ENCODE measurements at places on chromosomes 11 and 22.

DNA sequence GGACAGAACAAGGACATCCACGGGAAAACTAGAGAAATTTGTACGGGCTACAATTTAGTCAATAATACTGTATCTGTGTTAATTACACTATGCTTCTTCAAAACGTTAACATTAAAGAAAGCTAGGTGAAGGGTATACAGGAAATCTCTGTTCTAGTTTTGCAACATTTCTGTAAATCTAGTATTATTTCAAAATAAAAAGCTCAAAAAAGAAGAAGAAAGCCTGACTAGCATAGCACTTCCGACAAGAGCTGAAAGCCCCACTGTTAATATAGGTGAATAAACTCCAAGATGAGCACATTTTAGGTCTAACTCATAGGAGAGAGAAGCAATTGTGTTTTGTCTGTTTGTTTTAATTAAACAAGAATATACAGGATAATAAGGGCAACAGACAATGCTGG, 299.7 kb downstream of the TTC28 start:
- no peak overlapping the region for H3K27ac ChIP-seq
- H3K4me1 ChIP-seq = peaks cover 10% of the 10 kb centered on the region
- no peaks in the 10 kb centered on the region for H3K27me3 ChIP-seq

DNA sequence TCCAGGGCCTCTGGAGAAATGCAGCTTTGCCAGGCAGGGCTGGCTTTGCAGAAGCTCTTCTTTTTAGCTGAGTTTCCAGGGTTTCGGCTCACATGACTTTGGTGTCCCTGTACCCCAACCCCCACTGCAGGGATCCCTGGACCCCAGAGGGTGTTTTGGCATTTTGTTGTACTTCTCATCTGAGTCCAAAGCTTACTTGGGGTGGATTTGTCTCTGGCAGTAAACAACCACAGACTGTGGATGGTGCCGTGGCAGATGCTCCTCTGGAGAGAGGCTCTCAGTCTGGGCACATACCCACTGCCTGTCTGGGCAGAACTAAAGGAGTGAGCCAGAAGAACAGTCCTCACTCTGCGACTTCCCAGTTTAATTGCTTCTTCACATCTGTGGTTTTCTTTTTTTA, 49.6 kb downstream of the COMMD9 start:
- H3K27ac ChIP-seq = no peak overlapping the region
- H3K27me3 ChIP-seq = peaks cover 4% of the 10 kb centered on the region
- H3K4me1 ChIP-seq = no peaks in the 10 kb centered on the region
- H3K4me3 ChIP-seq = no peak overlapping the region
- H3K36me3 ChIP-seq = no peaks in the 10 kb centered on the region
- no peak for DNase-seq

- H3K27ac ChIP-seq = no peak overlapping the region
- no peaks in the 10 kb centered on the region for H3K36me3 ChIP-seq
- no peaks in the 10 kb centered on the region for H3K27me3 ChIP-seq
- no peak for DNase-seq
- no peak overlapping the region for H3K4me3 ChIP-seq
- H3K4me1 ChIP-seq = no peaks in the 10 kb centered on the region
Measured at GRCh38 chr11:81174646-81175330, 1558.9 kb downstream of the FAM181B start.

DNA sequence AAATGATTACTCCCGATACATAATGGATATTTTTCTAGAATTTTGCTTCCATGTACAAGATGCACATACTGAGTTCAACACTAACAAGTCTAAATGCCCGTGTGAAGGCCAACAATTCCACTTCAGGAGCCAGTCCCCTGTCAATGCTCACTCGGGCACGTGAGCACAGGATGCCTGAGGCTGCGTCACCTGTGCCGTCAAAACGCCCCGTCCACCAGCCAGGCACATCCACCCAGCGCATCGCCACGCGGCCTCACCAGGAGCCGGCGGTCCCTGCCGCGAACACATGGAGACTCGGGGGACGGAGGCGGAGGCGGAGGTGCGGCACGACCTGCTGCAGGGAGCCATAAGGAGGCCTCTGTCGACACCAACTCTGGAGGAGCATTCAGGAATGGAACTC, 9.8 kb downstream of the TOLLIP start:
- H3K4me3 ChIP-seq = no peak overlapping the region
- H3K36me3 ChIP-seq = no peaks in the 10 kb centered on the region
- no peak for DNase-seq
- no peaks in the 10 kb centered on the region for H3K27me3 ChIP-seq
- H3K4me1 ChIP-seq = peaks cover 1% of the 10 kb centered on the region
- no peak overlapping the region for H3K27ac ChIP-seq

DNA sequence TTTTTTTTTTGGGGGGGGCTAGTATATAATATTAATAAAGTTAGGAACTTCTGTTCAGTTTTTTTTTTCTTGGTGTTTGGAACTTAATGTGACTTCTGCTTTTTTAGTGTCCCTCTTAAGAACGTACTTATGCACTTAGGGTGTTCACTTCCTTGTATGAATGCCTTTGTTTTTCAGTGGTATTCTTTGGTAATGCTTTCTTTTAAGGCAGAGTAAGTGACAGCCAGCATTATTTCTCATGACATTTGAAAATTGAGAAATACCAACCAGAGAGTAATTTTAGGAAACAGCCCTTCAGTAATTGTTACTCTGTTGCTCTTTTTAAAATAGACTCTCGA, 2.4 kb downstream of the GRK3 start:
- H3K27me3 ChIP-seq = no peaks in the 10 kb centered on the region
- peak overlapping the region; percentile 54 for H3K27ac ChIP-seq
- DNase-seq = no peak
- peaks cover 12% of the 10 kb centered on the region for H3K36me3 ChIP-seq
- peaks cover 45% of the 10 kb centered on the region for H3K4me1 ChIP-seq
- peak overlapping the region; percentile 100 for H3K4me3 ChIP-seq

GRCh38 chr11:78419327-78419726, 1.7 kb upstream of the GAB2 start:
- H3K27ac ChIP-seq = no peak overlapping the region
- peaks cover 39% of the 10 kb centered on the region for H3K27me3 ChIP-seq
- H3K4me3 ChIP-seq = no peak overlapping the region
- peaks cover 2% of the 10 kb centered on the region for H3K36me3 ChIP-seq

GRCh38 chr11:5345831-5346230, 2.5 kb upstream of the OR51B5 start:
- H3K4me3 ChIP-seq = no peak overlapping the region
- H3K27me3 ChIP-seq = peaks cover 6% of the 10 kb centered on the region
- no peak for DNase-seq
- no peaks in the 10 kb centered on the region for H3K36me3 ChIP-seq

DNA sequence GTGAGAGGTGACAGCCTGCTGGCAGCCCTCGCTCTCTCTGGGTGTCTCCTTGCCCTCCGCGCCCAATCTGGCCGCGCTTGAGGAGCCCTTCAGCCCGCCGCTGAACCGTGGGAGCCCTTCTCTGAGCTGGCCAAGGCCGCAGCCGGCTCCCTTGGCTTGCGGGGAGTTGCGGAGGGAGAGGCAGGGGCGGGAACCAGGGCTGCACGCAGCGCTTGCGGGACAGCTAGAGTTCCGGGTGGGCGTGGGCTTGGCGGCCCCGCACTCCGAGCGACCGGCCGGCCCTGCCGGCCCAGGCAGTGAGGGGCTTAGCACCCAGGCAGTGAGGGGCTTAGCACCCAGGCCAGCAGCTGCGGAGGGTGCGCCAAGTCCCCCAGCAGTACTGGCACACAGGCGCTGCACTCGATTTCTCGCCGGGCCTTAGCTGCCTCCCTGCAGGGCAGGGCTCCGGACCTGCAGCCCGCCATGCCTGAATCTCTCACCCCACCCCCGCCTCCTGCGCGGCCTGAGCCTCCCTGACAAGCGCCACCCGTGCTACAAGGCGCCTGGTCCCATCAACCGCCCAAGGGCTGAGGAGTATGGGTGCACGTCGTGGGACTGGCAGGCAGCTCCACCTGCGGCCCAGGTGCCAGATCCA, 1526.1 kb downstream of the FAM181B start:
- no peak overlapping the region for H3K27ac ChIP-seq
- no peaks in the 10 kb centered on the region for H3K27me3 ChIP-seq
- DNase-seq = no peak
- no peaks in the 10 kb centered on the region for H3K4me1 ChIP-seq

DNA sequence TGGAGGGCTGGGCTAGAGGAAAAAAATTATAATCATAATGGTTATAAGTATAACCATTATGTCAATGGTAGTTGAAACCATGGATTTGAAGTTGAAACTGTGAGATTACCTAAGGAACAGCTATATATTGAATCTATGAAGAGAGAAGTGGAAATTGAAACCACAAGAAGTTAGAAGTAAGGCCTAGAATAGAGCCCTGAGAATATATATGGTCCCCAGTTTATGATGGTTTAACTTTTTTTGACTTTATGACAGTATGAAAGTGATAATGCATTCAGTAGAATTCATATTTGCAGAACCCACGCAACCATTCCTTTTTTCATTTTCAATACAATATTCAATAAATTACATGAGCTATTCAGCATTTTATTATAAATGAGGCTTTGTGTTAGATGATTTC, 15.0 kb downstream of the AASDHPPT start:
- peaks cover 30% of the 10 kb centered on the region for H3K36me3 ChIP-seq
- H3K4me1 ChIP-seq = peaks cover 15% of the 10 kb centered on the region
- no peak for DNase-seq
- no peak overlapping the region for H3K27ac ChIP-seq

All from activated naive CD8-positive, alpha-beta T cell treated with anti-CD3 and anti-CD28 coated beads, Interleukin-2, amount 10 ng/mL, durations not matched to agents 7 days and 5 days (primary cell).